ENCODE measurements at places on chromosomes 3 and 15. TPM values are rescaled to one million over a fixed set of nuclear protein-coding genes. Genes with fewer than 3 reads are reported as not detected.

Gene CCDC9B
- total RNA-seq, result 0.49 TPM

DNA sequence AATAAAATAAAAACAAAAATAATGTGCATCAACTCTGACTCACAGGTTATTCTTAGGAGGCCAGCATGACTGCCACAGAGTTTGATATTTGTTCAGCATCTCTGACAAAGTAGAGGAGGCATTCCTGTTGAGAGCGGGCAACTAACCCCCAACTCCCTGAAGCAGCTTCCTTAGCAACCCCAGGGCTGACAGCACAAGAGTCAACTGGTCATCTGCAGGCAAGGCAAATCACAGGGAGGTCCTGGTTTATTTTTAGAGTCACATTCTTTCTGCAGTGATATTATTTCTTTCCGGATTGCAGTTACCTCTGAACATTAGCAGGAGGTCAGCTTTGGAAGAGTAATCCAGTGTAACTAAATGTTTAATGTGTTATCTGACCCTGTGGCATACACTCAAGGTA lies 273.0 kb downstream of the PLCL2 start:
- no peak for DNase-seq

Gene ST3GAL6
- 52.9 TPM for total RNA-seq

DNA sequence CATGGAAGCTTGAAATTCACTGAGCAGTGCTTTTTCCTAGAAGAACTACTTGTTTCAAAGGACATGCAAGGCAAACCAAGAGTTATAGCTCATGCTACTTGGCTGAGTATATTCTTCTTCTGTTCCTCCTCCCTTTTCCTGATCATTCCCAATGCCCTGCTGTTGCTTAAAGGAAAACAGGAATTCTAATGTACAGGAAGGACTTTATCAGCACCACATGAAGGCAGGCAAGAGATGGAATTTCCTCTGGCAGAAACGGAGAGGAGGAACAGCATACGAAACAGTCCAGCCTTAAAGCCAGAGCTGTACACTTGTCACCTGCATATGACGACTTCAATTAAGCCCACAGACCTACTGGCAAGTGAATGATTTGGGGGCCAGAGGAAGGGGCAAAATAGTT lies 15.7 kb downstream of the MEIS2 start:
- no peak for DNase-seq

Gene ZNF860
- total RNA-seq, result not detected

Gene SH3GL3
- 2.8 TPM for total RNA-seq

- DNase-seq, result no peak
These were observed 17.2 kb downstream of the TSEN2 start for GRCh38 chr3:12501360-12502020.

- DNase-seq, result no peak
These were observed 20.2 kb downstream of the MYZAP start for GRCh38 chr15:57611938-57612337.

DNA sequence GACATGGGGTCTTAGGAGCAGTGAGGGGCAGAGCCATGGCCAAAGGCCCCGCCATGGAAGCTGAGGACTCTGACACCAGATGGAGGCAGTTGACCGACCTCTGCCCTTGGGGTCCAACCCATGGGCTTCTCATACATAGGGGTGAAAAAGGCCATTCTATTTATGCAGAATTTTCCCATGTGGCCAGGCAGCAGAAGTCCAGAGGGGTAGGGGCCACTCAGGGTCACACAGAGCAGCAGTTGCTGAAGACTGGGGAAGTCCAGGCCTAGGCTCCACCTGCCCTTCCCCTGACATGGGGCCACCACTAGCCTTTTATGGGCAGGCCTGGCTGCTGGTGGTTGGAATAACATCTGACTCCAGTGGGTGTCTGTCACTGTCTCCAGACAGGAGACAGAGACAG lies 6.4 kb downstream of the PRSS50 start:
- no peak for DNase-seq

DNA sequence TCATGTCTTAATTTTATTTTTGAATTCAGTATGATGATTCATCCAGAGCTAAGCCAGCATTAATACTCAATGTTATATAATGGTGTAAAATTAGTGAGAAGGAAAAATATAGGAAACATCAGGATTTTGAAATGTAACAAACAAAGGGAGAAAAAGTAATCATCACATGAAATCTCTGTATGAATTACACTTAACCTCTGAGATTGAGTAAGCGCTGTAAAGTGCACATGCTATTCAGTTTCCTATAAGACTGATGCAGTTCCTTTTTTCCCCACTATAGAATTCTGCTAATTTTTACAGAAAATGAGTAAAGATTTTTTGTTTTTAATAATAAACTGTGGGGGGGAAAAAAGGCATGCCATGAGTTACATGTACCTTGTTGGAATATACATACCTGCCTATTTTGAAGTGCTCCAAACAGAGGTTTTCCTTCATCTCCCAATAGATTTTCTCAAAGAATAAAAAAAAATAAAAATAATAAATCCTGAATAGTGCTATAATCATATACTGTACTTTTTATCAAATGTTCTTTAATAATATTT lies 64.0 kb upstream of the TTBK2 start:
- no peak for DNase-seq

- DNase-seq, result no peak
These were observed 47.1 kb upstream of the AKAP13 start for GRCh38 chr15:85333132-85333831.

DNA sequence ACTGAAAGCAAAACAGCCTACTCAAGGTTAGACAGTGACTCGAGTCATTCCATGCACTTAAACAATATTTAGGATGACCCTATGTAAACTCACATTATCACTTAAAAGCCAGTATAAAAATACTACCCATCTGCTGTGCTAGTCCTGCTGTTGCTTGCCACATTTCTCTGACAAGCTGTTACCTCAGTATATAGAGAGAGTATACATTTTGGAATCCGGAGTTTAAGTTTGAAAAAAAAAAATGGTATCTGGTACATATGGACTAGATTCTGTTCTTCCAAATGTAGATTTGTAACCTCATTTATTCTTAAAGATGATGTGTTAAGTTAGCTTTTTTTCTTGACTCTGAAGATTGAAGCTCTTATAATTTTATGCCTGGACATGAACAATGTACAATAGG lies 503.8 kb upstream of the TPRG1 start:
- DNase-seq, result no peak

Gene ATG3
- 33.6 TPM for total RNA-seq

GRCh38 chr3:34534013-34534412 lies 735.6 kb downstream of the PDCD6IP start:
- DNase-seq, result no peak

GRCh38 chr3:41024031-41024836 lies 175.1 kb upstream of the CTNNB1 start:
- no peak for DNase-seq

- DNase-seq, result no peak
These were observed 29.5 kb downstream of the HES1 start for GRCh38 chr3:194165271-194166018.

Gene CFAP161
- total RNA-seq, result 0.39 TPM

DNA sequence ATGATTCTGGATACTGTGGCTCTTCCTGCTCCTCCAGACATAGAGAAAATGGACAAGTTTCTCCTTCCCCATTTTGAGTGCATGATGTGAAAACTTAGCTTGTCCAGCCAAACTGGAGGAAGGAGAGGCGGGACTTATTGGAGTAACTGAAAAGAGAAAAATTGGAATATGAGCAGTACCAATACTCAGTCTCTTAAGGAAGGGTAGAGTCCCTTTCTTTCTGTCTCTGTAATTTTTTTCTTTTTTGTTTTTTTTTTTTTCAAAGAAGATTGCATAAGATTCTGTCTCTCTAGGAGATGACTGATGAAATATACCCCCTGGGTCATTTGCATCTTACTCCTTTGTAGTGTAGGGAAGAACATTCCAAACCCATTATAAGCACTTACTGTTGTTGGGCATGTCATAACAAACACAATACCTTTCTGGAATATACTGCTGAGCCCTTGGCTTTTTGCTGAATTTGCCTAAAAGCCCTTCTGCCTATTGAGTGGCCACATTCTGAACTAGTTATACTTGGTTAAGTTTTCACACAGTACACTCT lies 498.1 kb upstream of the TPRG1 start:
- no peak for DNase-seq

Gene TRIM42
- not detected for total RNA-seq

Gene MKRN3
- 1.4 TPM for total RNA-seq

DNA sequence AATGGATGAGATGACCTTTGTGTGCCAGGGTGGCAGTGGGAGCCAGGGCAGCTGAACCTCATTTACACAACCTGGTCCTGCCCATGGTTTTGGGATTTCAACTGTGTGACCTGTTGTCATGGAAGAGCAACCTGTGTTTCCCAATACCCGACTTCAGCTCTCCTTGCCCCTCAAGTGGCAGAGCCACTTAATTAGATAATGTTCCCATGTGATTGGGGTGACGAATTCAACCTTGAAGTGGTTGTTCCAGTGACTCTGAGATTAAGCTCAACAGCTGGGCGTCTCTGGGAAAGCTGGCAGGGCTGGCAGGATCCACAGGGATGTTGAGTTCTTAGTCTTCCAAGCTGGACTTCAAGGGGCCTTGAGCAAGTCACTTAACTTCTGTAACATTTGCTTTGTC lies 71.0 kb downstream of the THSD4 start:
- no peak for DNase-seq

Gene GPR156
- total RNA-seq, result 0.83 TPM

DNA sequence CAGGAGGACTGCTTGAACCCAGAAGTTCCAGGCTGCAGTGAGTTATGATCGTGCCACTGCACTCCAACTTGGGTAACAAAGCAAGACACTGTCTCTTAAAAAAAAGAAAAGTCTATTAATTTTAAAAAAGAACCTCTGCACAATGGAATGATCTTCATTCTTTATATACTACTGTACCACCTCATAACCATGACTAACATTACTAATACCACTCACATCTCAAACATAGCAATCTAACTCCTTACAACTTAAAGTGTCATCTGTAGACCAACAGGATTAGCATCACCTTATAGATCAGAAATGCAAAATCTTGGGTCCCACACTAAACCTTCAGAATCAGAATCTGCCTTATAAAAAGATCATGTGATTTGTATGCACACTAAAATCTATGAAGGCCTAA lies 48.8 kb upstream of the MAP4 start:
- DNase-seq, result no peak

Gene IDH2
- total RNA-seq, result 149 TPM

DNA sequence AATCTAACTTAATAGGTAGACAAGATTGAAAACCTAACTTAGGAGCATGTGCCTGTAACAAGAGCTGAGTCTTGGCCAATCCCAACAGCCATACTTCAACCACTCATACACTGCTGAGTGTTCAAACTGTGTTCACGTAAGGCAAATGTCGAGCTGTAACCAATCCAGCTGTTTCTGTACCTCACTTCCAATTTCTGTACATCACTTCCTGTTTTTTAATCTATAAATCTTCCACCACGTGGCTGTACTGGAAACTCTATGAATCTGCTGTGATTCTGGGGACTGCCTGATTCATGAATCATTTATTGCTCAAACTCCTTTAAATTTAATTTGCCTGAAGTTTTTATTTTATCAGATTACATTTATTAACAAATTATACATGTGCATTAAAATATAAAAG lies 44.6 kb upstream of the NEDD4 start:
- no peak for DNase-seq

Gene GOLGA8A
- total RNA-seq, result 85.7 TPM

DNA sequence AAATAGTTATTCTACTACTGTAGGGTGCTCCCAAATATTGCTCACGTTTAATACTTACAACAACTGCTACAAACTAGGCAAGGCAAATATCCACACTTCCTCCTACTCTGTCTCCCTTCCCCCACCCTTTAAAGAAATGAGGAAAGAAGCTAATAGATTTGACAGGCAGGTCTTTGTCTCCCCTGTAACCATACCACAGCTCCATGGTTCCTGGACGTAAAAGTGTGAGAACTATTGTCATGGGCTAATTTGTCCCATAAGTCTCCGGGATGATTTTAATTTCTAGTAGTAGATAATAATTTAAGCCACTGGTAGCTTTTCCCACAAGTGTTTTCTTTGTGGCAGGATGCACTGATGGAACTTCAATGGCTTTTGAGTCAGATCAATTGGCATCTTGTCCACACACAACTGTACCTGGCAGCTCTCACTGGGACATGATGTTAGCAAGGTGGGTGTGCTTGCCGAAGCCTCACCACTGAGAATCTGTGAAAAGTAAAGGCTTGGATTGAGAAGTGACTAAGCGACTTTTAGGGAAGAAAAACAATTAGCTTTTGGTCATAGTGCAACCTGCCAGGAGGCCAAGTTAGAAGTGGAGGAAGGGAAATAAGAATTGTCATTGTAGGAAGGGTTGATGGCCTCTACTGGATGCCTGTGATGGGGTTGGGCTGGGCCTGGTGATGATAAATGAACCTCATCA lies 1.4 kb upstream of the CPOX start:
- no peak for DNase-seq

Gene STT3B
- 65.1 TPM for total RNA-seq

Gene ADAMTS17
- total RNA-seq, result 6.8 TPM

Gene SPESP1
- total RNA-seq, result not detected

DNA sequence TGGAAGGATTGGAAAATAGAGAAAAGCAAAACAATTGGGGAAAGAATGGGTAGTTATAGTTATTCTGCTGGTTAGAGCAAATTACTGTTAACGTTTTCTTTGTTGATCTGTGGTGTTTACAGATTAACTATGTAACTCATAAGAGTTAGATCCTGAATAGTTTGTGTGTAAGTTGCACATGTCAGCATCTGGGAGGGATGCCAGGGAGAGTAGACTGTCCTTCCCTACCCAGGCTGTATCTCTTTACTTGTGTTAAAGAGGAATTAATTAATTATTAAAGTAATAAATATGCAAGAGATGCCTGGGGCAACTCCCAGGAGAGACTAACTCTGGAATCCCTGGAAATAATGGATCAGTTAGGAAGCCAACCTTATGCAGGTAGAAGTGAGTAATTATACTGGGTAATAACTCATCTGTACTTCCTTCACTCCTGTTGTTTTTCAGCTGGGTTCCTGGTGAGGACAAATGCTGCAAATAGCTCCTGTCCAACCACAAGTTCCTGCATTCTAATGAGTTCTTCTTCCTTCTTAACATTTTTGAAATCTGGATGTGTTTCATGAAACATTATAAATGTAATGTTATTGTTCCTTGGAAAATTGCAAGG lies 18.9 kb downstream of the GHRL start:
- DNase-seq, result no peak

DNA sequence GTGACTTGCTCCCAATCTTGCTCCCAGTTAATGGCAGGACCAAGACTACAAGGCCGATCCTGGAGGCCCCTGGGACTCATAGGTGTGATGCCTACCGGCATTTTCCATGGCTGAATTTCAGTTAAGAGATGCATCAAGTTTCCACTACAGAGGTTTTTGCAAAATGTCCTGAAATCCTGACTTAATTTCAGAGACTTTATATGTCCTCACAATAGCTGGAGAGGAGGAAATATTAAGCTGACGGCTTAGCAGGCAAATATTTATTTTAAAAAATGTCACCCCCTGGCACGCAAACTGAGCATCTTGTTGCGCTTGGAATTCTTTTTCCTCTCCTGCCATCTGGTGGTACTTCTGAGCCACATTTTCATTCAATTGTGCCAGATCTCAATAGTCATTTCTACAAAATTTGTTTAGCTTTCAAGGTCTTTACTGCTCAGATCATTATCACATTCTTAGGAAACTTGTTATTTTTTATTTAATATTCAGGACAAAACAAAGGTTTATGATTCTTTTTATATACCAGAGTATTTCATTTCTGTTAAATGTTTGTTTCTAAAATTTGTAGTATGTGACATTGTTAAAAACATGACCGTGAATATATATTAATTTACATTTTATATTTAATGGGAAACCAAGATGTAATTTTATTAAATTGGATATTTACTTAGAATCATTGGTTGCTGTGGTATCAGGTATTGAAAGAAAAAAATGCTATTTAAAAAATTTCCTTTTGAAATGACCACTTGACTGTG lies 189.2 kb upstream of the THRB start:
- no peak for DNase-seq

Gene PDZRN3
- 21.9 TPM for total RNA-seq

GRCh38 chr3:139554628-139555027 lies 15.1 kb upstream of the RBP1 start:
- DNase-seq, result no peak
